Neural crest cell (in vitro differentiated cells): ENCODE measurements at places on chromosomes 5 and 9.

DNA sequence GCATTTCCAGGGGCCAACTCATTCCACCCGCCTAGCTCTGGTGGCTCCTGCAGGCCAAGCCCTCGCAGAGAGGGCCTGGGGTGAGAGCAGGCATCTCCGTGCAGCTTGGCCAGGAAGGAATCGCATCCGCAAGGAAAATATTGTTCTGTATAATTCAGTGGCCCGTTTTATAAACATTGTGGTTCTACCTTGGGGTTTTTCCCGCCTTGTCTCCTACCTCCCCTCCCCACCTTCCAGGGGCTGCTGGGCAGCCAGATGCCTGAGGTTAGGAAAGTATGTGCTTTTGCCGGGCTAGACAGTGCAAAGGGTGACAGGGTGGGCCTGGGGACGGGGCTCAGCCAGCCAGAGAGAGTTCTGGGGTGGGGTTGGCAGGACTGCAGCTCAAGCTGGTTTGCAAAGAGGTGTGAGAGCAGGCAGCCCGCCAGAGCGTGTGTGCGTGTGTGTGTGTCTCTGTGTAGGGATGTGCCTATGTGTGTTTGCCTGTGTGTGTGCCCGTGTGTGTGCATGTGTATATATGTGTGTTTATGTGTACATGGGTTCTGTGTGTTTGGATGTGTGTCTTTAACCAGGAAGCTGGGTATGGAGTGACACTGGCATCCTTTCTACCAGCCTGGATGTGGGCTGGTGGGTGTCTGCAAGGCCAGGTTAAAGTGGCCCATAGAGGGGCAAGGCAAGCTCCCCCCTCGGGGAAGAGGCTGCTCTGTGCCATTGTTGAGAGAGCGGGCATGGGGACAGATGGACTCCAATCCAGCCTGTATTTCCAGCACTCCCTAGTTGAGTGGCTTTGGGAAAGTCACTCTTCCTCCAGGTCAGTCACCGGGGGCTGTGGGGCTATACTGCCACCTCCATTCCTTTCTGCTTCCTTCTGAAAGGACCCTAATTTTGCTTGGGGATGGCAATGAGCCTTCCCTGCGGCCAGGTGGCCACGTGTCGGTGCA is 10.6 kb upstream of the SLC2A6 start:
- DNase-seq = no peak
- H3K4me3 ChIP-seq = no peak overlapping the region
- H3K4me1 ChIP-seq = no peaks in the 10 kb centered on the region
- no peaks in the 10 kb centered on the region for H3K27me3 ChIP-seq
- H3K27ac ChIP-seq = no peak overlapping the region

DNA sequence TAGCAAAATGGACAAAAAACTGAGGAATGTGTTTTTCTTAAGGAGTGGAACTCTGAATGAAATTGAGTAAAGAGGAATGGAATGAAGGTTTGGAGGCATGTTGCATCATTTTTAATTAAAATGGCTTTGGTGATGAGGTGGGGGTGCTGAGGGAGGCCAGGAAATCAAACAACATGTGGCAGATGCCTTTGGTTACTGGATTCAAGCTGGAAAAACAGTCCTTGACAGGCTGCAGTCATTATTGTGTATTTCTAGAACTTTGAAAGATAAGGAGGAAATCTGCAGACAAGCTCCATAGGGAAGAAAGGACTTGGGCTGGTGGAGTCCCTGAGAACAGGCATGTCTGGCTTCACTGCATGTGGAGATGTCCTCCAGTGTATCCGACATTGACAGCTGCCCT is 203.5 kb upstream of the HAPLN1 start:
- H3K4me1 ChIP-seq = peaks cover 10% of the 10 kb centered on the region
- DNase-seq = no peak

GRCh38 chr5:11048760-11049159 is 287.7 kb upstream of the DAP start:
- H3K36me3 ChIP-seq = peaks cover 2% of the 10 kb centered on the region
- H3K4me3 ChIP-seq = no peak overlapping the region
- DNase-seq = no peak
- peaks cover 19% of the 10 kb centered on the region for H3K4me1 ChIP-seq
- no peaks in the 10 kb centered on the region for H3K27me3 ChIP-seq
- H3K27ac ChIP-seq = no peak overlapping the region

GRCh38 chr9:121353241-121354061 is 16.6 kb downstream of the STOM start:
- no peaks in the 10 kb centered on the region for H3K27me3 ChIP-seq
- peaks cover 8% of the 10 kb centered on the region for H3K4me1 ChIP-seq
- peak overlapping the region; percentile 39 for H3K27ac ChIP-seq
- DNase-seq = no peak
- H3K4me3 ChIP-seq = no peak overlapping the region

GRCh38 chr5:56447232-56447631 is 214.1 kb upstream of the ANKRD55 start:
- DNase-seq = no peak
- H3K4me3 ChIP-seq = no peak overlapping the region
- no peaks in the 10 kb centered on the region for H3K27me3 ChIP-seq
- H3K4me1 ChIP-seq = peaks cover 51% of the 10 kb centered on the region

GRCh38 chr9:35549441-35549840 is 55.6 kb upstream of the TESK1 start:
- no peaks in the 10 kb centered on the region for H3K4me1 ChIP-seq
- H3K27ac ChIP-seq = no peak overlapping the region
- no peak for DNase-seq
- H3K27me3 ChIP-seq = no peaks in the 10 kb centered on the region

- H3K27ac ChIP-seq = no peak overlapping the region
- no peak overlapping the region for H3K4me3 ChIP-seq
- no peaks in the 10 kb centered on the region for H3K36me3 ChIP-seq
- no peaks in the 10 kb centered on the region for H3K27me3 ChIP-seq
- peaks cover 17% of the 10 kb centered on the region for H3K4me1 ChIP-seq
Measured at GRCh38 chr9:133137451-133138231, 16.6 kb upstream of the RALGDS start.
